NCI-H2171 treated with DMSO at 0.1 percent for 48 hours (cell line): ENCODE measurements at places on chromosomes 1 and 21.

GRCh38 chr1:167922023-167922422, 8.1 kb upstream of the ADCY10 start:
- DNase-seq: no peak

GRCh38 chr1:80363689-80364475, 1357.4 kb upstream of the ADGRL4 start:
- no peak for DNase-seq

DNA sequence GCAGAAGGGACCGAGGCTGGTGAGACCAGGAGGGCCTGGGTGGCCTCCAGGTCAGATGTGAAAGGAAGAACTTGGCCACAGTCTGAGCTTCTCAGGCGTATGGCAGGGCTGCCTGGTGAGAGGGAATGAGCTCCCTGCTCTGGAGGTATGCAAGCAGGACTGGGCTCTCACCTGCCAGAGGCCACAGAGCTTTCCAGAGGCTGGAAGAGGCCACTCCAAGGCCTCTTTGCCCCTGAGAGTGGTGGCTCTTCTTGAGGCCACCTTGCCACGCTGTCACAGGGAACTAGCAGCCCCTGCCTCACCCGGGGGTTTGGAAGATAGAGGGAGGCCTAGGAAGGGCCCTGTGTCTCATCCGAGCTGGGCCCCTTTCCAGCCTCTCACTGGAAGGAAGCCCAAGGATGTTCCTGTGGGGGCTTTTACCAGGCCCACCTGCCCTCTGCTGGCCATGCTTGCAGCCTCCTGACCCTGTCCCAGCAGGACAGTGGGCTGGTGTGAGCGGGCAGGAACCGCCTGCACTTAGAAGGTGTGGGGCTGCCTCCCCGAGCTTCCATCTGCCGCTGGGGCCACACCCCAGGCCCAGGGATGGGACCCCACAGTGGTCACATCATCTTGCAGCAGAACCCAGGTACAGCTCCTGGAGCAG, 10.0 kb downstream of the PCSK9 start:
- DNase-seq: no peak

GRCh38 chr21:42568376-42568775, 54.7 kb downstream of the SLC37A1 start:
- DNase-seq: no peak

- no peak for DNase-seq
Observed at GRCh38 chr1:118921994-118922393, 66.1 kb downstream of the TBX15 start.

DNA sequence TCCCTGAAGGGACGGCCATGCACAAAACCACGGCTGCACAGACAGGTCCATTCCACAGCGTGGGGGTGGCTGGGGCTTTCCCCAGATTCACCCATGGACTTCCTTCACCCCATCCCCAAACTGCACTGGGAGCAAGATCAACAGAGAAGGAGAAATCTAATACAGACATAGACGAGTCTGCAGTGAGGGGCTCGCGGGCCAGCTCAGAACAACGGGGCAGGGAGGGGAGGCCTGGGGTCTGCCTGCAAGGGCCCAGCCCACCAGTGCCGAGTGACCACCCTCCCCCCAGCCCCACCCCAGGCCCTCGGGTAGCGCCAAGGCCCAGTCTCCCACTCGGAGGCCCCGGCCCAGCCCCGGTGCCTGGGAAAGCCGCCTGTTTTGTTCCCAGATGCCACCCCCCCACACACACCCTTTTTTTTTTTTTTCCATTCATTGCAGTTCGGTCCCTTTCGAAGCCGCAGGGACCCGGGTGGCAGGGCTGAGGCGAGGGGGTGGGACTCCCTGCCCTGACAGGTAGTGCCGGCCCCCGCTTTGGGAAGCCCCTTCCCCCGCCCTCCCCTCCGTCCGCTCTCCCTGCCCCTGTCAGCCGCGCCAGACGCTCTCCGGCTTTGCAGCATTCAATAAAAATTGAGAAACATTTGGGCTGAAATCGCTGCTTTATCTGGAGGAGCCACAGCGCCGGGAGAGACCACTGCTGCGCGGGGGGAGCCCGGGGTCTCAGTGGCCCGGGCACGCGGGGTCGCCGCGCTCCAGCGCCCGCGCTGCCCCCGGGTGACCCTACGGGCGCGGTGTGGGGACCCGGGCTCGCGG, 543 bp upstream of the EPHB2 start:
- DNase-seq: peak; percentile 59

- peak; percentile 42 for DNase-seq
Observed at GRCh38 chr1:58162952-58163550, 383.5 kb downstream of the OMA1 start.

GRCh38 chr1:202086579-202087350, 36.0 kb upstream of the GPR37L1 start:
- no peak for DNase-seq

- DNase-seq: no peak
Observed at GRCh38 chr1:119015547-119015946, 27.4 kb upstream of the TBX15 start.

DNA sequence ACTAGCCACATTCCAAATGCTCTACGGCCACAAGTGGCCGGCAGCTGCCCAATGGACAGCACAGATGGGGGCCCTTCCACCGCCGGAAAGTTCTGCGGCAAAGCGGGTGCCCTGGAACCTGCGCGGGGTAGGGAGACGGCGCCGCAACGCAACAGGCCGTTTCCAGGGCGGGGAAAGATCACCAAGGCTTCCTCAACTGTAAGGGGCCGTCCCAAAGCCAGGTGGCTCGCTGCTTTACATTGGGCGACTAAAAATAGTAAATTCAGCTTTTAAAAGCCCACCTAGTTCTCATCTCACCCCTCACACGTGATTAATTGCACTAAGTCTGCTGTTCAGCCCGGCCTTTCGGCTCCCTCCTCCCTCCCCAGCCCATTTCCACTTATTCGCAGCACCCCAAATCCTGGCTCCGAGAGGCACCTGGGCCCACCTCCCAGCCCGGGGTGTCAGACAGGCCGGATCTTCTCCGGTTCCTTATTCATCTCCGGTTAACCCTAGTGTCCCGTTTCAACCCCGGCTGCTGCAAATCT, 643 bp downstream of the CFAP298 start:
- DNase-seq: peak; percentile 33

- no peak for DNase-seq
Observed at GRCh38 chr1:3956527-3957170, 56.6 kb upstream of the C1orf174 start.

DNA sequence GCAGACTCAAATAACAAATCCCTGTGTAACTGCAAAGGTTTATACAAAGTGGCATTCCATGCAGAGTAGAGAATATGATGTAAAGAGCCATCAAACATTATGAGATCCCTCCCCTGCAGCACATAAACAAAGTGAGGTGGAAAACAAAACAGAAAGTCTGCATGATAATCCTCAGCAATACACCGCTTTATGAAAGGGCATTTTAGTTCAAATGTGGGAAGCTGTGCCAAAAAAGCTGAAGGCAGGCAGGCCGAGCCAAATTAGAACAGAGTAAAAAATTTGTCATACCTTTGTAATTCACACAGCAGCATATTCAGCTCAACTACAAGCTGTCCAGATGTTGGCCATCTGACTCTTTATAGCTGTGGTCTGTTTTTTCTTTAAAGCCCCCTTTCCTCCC, 113.5 kb downstream of the LHX9 start:
- no peak for DNase-seq

DNA sequence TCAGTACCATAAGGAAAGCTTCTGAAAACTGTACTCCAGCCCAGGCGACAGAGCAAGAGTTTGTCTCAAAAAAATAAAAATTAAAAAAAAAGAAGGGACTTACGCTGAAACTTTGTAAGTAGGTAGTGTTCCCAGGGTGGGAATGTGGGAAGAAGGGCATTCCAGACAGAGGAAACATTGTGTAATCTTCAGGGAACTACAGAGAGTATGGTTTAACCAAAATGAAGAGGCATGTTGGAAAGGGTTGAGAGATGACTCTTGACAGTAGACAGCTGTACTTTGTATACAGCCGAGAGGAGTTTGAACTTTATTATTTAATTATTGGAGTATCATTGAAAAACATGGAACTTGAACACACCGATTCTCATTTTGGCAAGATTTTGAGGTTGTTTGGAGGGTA, 43.0 kb downstream of the PPP2R5A start:
- no peak for DNase-seq

GRCh38 chr1:242228991-242229390, 230.1 kb upstream of the MAP1LC3C start:
- no peak for DNase-seq

- no peak for DNase-seq
Observed at GRCh38 chr1:235278233-235278914, 49.6 kb downstream of the ARID4B start.

DNA sequence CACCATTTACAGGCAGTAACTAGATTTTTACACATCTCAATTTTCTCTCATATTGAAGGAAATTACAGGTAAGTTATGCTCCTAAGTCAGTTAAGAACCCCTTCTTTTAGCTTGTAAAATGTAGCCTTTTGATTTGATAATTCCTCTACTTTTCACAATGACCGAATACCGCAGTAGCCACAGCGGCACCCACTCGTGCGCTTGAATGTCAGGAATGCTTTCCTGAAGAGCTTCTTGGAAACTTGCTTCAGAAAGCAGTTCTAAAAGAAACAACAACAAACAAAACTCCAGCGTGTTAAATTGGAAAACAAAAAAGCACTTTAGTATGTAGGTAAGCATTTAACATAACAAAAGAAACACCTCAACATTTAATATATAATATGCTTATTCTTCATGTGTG, 9.9 kb upstream of the DNTTIP2 start:
- no peak for DNase-seq

GRCh38 chr1:181802466-181802865, 259.0 kb downstream of the ZNF648 start:
- no peak for DNase-seq

DNA sequence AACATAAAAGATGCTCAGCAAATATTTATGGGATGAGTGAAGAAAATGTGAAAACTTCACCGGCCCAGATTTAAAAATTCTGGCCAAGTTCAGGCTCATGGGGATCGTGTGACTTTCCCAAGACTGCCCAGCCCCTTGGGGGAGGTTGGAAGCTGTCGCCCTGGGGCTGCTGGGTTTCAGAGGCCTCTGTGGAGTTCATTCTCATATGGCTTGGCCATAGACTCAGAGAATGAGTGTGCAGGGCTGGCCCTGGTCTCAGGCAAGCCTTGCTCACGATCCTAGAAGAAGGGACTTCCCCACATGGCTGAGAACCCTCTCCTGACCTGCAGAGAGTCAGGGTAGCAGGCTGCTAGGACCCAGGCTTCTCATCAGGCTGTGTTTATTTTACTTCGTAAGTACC, 24.6 kb downstream of the PADI2 start:
- no peak for DNase-seq

- DNase-seq: no peak
Observed at GRCh38 chr1:157925419-157926166, 67.9 kb upstream of the KIRREL1 start.

- no peak for DNase-seq
Observed at GRCh38 chr1:235999259-235999925, 65.5 kb downstream of the NID1 start.

DNA sequence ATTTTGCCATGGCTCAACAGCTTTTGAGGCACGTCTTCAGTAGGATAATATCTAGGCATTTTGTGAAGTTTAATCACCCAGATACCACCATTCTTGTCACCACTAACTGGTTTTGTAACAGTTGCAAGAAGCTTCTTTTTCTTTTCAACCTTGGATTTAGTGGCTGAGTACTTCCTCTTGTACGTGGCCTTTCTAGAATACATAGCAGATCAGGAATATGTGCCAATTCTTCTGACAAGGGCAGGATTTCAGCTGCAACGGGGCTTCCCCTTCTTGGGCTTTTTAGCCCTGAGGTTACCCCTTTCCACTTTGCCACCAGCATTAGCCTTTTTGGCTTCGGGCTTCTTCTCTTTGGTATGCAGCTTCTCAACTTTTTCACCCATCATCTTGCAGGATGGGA, 79.3 kb upstream of the WARS2 start:
- DNase-seq: no peak

GRCh38 chr1:11731691-11732283, 4.1 kb upstream of the AGTRAP start:
- peak; percentile 89 for DNase-seq

DNA sequence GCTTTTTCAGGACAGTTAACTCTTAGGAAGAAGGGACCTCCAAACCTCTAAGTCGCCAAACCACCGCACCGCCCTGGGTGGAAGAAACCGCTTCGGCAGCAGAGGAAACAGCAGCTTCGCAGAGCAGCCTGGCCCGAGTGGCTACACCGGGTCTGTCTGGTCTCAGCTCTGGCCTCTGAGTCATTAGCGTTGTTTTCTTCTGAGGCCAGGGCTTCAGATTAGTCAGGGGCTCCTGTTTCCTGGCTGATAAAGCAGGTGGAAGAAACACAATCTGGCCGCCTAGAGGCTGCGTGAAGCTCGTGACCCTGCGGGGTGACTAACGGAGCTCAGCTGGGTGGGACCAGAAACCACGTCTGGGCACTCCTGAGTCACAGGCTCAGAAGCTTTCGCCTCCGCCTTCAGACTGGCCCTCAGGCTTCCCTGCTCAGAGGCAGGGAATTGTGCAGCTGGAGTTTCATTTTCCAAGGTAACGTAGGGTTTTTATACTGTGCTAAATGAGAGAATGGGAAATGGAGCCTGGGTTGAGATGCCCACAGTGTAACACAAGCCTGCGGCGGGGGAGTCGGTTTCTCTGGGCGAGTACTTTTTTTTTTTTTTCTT, 44.9 kb downstream of the CHAF1B start:
- DNase-seq: peak; percentile 54

GRCh38 chr1:54919367-54920359, 32.7 kb upstream of the DHCR24 start:
- no peak for DNase-seq

DNA sequence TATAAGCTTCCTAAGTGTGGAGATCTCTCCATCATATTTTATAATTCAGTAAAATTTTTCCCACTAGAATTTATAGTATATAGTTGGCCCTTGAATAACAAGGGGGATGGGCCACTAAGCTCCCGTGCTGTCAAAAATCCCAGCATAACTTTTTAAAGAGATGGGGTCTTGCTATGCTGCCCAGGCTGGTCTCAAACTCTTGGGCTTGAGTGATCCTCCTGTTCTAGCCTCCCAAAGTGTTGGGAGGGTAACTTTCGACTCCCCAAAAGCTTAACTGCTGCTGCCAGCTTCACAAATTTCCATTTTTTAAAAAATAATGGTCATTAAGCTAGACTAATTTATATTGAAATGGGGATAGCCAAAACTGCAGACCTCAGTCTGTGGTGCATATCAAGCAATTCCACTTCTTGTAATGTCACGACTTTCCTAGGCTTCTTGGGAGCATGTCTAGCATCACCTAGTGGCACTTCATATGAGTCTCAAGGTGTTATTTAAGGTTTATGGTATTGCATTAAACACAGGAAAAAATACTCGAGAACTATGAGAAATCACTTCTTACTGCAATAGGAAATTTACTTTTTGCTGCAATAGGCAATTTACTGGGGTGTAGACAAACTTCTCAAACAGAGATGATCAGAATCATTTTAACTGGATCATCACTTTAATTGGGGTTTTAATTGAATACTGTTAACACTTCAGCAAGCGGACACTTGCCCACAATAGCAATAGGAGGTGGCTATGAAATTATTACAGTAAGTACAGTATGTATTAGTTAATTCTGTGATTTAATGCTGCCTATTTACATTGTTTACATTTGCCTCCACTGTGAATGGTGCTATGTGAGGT, 19.3 kb upstream of the ACTA1 start:
- DNase-seq: peak; percentile 47

GRCh38 chr21:35314857-35315582, 265.9 kb upstream of the RUNX1 start:
- no peak for DNase-seq
